Type B pancreatic cell (in vitro differentiated cells): ENCODE measurements at places on chromosomes 6 and 20. TPM values are rescaled to one million over a fixed set of nuclear protein-coding genes. Genes with fewer than 3 reads are reported as not detected.

Gene HLA-DPA1
- 1.3 and 2.6 TPM in 2 replicates for total RNA-seq

Gene APOBEC2
- 0.64 and 1.5 TPM in 2 replicates for total RNA-seq

Gene GABRR1
- 0.12 TPM in 1 of 2 replicates, not detected in the other for total RNA-seq

Gene CST1
- total RNA-seq, result 53.5 and 409 TPM in 2 replicates

Gene CD40
- 0.40 and 1.5 TPM in 2 replicates for total RNA-seq

Gene IL17A
- 0.17 TPM in 1 of 2 replicates, not detected in the other for total RNA-seq

Gene WFDC10B
- not detected in 2 replicates for total RNA-seq

Gene TUBB2B
- 37.8 and 158 TPM in 2 replicates for total RNA-seq

Gene TREM2
- total RNA-seq, result not detected in 2 replicates

Gene PRRT1
- 1.00 and 2.7 TPM in 2 replicates for total RNA-seq

Gene TINAG
- total RNA-seq, result 0.33 TPM in 1 of 2 replicates, not detected in the other

Gene KCNQ2
- 4.4 and 47.3 TPM in 2 replicates for total RNA-seq

Gene C6orf163
- total RNA-seq, result 3.3 and 4.7 TPM in 2 replicates

Gene NKAPL
- 0.55 TPM in 1 of 2 replicates, not detected in the other for total RNA-seq

DNA sequence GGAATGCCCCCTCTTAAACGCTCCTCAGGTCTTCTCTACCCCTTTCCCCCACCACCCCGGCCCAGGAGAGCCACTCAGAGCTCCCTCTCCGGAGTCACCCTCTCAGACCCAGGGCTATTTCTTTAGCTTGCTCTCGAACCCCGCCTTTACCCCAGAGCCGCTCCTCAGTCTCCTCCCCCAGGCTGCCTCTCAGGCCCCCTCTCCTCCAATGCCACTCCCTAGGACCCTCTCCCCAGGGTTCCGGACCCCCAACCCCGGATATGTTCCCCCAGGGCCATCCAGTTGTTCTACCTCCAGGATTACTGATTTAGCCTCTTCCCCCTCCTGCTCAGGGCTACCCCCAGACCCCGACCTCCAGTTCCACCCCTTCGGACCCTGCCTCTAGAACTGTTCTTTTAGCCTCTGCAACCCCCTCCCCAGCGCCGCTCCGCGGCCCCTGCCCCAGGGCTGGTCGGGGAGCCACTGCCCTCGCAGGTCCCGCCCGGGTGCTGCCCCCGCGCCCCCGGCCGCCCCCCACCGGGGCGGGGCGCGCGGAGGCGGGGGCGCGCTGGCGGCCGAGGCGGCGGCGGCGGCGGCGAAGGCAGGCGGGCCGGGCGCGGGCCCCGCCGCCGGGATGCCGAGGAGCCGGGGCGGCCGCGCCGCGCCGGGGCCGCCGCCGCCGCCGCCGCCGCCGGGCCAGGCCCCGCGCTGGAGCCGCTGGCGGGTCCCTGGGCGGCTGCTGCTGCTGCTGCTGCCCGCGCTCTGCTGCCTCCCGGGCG is at the start of gene MMP24:
MMP24 (plus strand) TSS at position 565 of the 758 bp plus-strand sequence; CDS start at position 614, 49 bp downstream.
- DNase-seq, result no peak

DNA sequence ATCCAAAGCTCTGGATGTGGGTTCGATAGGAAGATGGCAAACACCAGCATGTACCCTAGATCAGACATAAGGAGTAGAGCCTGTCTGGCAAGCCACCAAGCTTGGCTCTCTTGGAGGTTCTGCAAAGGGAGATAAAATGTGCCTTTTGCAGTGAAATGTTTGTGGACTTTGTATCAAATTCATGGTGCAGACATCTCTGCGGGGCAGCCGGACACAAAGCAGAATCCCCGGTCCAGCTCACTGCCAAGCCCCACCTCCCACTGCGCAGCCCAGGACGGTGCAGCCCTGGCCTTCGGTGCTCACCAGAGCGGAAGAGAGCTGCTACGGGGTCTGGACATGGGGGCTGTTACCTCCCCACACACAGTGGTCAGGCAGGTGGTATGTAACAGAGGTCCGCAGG is 333.6 kb upstream of the JARID2 start:
- DNase-seq, result no peak

DNA sequence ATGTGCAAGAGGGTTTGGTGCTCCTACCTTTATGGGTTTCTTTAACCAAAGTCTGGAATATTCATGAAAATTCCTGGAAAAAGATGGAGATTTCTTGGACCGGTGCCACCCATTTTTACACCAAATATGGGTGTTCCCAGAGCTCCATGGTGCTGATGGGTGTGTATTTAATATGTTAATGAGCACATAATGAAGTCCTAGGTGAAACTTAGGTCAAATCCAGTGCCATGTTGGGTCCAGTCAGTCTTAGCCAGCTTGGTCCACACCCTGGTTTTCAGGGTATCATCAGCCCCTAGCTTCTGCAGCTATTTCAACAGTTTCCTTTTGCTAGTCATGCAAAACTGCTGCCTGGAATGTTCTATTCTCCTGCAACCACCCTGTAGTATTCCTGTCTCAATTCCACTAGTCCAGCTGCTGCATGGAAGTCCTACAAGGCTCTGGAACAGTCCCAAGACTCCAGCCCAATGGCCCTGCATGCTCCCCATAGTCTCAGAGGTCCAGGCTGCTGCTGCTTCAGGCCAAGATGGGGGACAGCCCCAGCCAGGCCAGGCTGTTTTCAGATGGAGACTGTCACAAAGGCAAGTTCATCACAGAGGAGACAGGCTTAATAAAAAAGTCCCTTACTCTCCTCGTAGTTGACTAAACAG is 31.8 kb downstream of the CST9L start:
- no peak for DNase-seq

GRCh38 chr6:111971866-111972532 is 81.9 kb upstream of the CCN6 start:
- DNase-seq, result no peak

- no peak for DNase-seq
Observed at GRCh38 chr6:223763-224162, 68.5 kb upstream of the DUSP22 start.

GRCh38 chr6:49918787-49919186 is 45.2 kb downstream of the DEFB114 start:
- no peak for DNase-seq

GRCh38 chr20:58523072-58523970 is 8.1 kb upstream of the APCDD1L start:
- no peak for DNase-seq

DNA sequence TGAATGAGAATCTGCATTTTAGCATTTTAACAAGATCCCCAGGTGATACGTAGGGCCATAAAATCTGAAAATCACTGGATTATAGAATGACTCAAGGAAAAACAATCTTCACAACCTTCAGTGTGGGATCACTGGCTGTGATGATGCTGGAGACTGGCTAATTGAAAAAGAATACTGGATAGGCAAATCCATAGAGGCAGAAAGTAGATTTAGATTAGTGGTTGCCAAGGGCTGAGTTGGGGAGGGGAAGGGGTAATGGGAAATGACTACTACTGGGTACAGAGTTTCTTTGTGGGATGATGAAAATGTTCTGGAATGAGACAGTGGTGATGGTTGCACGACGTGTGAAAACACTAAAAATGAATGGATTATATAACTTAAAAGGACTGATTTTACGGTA is 84.1 kb downstream of the CDK19 start:
- DNase-seq, result no peak

- no peak for DNase-seq
Observed at GRCh38 chr6:97113170-97113569, 169.8 kb downstream of the MMS22L start.

- DNase-seq, result no peak
Observed at GRCh38 chr6:108167449-108168089, 1.7 kb downstream of the NR2E1 start.

DNA sequence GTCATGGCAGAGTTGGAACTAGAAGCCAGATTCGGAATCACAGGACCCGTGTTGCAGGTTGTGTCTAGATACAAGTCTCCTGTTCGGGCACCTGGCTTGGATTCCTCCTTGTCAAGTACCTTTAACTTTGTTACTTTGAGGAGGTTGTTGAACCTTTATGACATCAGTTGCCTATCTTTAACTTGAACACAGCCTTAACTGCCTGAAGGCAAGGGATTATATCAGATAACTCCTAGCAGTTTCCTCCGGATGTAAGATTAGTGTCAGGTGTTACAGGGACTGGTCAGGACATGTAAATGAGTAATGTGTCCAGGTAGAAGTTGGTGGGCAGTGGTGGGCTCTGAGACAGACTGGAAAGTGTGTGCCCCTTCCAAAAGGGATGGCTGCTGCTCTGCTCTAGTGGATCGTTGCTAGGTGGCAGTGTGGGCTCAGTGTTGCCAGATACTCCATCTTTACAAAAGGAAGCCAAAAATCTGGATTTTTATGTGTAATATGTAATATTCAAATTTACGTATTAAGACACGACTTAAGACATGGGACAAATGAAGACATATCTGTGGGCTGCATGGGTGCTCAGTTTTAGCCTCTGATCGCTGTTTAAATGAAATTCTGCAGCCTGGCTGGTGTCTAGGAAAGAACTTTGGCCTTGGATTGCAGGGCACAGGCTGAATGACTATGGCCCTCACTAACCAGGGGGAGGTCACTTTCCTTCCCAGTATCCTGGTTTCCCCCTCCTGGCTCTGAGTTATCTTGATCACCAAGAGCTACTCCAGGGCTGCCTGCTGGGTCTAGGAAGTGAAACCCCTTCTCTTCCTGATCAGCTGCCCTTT is 27.1 kb downstream of the CHMP4B start:
- no peak for DNase-seq

GRCh38 chr6:118748311-118749062 is 97.1 kb upstream of the CEP85L start:
- no peak for DNase-seq

- peak; percentile 97 for DNase-seq
Observed at GRCh38 chr20:25623736-25624499, at the start of gene NANP. Gene NANP, minus strand, starts transcription at chr20:25624014. Its CDS starts 66 bp downstream, at chr20:25623948.

GRCh38 chr6:11989386-11989785 is 22.7 kb upstream of the HIVEP1 start:
- DNase-seq, result no peak

DNA sequence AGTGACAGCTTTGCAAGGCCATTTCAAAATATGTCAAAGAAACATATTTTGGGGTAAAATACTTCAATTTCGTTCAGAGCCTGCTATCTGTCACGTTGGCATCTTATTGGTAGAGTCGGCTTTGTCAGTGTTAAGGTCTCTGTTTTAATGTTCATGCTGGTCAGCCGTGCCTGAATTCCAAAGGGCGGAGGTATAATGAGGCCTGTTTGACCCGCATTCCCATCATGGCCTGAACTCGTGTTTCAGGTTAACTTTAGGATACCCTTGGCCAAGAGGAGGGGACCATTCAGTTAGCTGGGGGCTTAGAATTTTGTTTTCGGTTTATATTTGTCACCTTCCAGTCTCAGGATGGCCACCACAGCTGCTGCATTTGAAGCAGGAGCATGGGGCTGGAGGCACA is 236.4 kb downstream of the NFATC2 start:
- no peak for DNase-seq

- no peak for DNase-seq
Observed at GRCh38 chr20:16944745-16945144, 196.6 kb downstream of the OTOR start.

DNA sequence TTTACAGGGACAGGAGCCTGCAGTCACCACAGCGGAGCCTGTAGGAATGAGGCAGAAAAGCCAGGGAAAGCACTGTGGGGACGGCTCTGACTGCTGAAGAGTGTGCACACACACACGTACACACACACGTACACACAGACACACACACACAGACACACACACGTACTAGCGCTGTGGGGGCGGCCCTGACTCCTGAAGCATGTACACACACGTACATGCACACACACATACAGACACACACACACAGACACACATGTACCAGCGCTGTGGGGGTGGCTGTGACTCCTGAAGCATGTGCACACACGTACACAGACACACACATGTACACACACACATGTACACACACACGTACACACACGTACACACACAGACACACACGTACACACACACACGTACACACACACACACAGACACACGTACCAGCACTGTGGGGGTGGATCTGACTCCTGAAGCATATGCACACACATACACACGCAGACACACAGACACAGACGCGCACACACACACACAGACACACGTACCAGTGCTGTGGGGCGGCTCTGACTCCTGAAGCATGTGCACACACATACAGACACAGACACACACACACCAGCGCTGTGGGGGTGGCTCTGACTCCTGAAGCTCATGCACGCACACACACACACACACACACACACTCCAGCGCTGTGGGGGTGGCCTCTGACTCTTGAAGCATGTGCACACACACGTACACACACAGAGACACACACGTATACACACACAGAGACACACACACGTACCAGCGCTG is 127.3 kb downstream of the DLL1 start:
- no peak for DNase-seq

- no peak for DNase-seq
Observed at GRCh38 chr20:15763366-15763765, 809.9 kb downstream of the KIF16B start.

DNA sequence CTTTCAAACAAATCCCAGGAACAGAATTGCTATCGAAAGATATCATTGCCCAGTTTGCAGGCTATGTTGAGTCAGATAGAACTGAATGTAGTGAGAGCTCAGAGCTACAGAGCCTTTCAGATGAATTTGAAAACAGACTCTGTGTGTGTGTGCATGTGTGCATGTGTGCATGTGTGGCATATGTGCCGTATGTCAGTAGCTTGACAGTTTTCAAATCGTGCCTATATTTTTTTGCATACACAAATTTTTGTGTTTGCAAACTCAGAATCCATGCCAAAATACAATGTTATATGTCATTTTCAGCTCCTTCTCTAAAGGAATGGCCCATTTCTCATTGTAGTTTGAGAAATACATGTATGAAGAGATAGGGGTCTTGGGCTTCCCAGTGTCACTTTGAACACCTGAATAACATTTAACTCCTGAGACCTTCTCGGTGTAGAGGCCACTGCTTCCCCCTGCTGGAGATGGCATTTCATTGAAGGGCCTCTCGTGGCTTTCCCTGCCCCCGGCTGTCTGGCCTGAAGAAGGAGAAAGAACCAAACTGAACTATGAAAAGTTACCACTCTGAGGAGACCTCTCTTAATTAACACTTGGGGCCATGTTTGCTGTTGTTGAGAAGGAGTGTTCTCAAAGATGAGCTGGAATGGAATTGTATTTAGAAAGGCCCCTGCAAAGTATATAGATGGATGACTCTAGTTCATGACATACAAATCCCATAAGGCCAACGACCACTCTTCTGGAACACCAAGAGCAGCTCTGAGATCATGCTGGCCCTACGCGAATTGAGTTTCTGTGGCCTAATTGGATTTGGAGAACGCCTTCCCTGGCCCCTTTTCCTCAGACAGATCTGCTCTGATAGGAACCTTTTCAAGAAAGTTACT is 58.7 kb downstream of the VAPB start:
- no peak for DNase-seq

DNA sequence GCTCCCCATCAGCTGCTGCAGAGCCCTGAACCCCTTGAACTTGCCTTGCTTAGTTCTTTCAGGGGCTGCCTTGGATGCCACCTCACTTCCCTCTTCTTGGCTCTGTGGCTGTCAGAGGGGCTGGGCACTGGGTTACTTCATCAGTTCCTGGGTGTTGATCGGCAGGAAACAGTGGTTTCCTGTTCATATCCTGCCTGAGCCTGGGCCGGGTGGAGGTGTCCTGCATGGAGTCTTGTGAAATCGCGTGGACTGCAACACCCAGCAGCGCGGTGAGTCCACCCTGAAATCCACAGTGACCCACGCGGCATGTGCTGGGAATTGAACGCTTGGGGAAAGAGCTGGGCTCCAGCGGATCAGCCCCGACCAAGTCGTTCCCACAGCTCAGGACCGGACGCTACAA is 97.5 kb downstream of the CDH26 start:
- no peak for DNase-seq

GRCh38 chr6:97427648-97428047 is 144.6 kb upstream of the MMS22L start:
- no peak for DNase-seq
